ENCODE measurements at places on chromosomes 5 and 9.

DNA sequence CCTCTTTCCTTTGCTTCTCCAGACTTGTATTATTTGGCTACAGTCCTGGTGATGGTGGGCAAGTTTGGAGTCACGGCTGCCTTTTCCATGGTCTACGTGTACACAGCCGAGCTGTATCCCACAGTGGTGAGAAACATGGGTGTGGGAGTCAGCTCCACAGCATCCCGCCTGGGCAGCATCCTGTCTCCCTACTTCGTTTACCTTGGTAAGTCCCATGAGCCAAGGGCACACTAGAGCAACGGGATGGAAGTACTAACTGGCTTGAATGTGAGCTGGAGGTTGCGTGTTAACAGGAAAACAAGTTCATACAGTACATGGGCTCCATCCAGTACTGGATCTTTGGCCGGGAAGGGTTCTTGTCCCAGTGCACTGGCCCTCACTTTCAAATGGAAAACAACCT is 22.9 kb downstream of the SLC22A5 start:
- DNase-seq, result no peak

DNA sequence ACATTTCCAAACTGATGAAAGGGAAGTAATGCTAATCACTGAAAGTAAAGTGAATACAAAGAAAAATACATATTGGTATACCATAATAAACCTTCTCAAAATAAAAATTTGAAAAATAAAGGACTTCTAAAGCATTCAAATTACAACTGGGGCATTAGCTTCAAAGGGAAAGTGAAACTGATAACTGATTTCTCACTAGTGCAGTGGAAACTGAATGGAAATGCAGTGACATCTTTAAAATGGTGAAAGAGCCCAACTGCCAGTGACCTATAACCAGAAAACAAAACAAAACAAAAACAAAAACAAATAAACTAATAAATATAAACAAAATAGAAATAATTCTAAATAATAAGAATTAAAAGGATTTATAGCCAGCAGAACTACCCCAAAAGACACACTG is 297.5 kb upstream of the GRIN3A start:
- no peak for DNase-seq

- DNase-seq, result no peak
These were observed 1094.9 kb upstream of the C9orf72 start for GRCh38 chr9:28668158-28668557.

GRCh38 chr9:1042466-1042865 is 7.7 kb upstream of the DMRT2 start:
- DNase-seq, result no peak

GRCh38 chr9:98903961-98904411 is 39.7 kb upstream of the COL15A1 start:
- no peak for DNase-seq

- no peak for DNase-seq
These were observed 2.4 kb upstream of the PHYKPL start for GRCh38 chr5:178234750-178235587.

- DNase-seq, result no peak
These were observed 47.4 kb downstream of the SPEF2 start for GRCh38 chr5:35665096-35665495.

- no peak for DNase-seq
These were observed 76.8 kb downstream of the LMX1B start for GRCh38 chr9:126690431-126691051.

DNA sequence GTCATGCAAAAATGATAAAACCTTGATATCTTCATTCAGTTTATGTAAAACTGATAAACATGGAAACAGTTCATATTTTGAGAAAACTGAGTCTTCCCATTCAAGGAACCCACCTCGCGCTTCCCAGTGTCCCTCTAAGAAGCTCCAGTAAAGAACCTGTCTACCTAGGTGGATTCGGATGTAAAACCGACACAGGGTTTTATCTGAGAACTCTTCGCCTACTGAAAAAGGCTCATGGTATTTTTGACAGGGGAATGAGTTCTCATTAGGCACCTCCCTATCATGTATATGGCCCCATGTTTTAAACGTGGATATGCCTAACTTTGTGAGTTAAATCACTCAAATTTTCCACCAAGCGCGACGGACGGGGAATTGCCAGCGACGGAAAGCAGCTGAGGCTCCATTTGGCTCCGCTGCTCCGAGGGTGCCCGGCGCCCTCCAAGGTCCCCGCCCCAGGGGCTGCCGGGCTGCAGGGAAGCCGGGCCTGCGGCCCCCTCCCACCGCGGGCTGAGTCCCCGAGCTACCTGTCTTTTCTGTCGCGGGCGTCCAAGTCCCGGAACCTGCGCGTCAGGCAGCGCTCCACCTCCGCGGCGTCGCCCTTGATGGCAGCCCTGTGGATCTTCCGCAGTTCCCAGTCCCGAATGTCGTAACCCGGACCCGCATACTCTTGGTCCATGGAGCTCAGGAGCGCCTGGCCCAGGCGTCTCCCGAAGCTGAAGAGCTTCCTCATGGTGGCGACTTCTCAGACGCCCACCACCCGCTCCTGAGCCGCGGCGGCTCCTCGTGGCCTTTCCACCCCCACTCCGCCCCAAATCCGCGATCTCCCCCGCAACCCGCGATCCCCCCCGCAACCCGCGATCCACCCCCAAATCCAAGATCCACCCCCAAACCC is 594 bp downstream of the ANKRD18A start:
- DNase-seq, result no peak

DNA sequence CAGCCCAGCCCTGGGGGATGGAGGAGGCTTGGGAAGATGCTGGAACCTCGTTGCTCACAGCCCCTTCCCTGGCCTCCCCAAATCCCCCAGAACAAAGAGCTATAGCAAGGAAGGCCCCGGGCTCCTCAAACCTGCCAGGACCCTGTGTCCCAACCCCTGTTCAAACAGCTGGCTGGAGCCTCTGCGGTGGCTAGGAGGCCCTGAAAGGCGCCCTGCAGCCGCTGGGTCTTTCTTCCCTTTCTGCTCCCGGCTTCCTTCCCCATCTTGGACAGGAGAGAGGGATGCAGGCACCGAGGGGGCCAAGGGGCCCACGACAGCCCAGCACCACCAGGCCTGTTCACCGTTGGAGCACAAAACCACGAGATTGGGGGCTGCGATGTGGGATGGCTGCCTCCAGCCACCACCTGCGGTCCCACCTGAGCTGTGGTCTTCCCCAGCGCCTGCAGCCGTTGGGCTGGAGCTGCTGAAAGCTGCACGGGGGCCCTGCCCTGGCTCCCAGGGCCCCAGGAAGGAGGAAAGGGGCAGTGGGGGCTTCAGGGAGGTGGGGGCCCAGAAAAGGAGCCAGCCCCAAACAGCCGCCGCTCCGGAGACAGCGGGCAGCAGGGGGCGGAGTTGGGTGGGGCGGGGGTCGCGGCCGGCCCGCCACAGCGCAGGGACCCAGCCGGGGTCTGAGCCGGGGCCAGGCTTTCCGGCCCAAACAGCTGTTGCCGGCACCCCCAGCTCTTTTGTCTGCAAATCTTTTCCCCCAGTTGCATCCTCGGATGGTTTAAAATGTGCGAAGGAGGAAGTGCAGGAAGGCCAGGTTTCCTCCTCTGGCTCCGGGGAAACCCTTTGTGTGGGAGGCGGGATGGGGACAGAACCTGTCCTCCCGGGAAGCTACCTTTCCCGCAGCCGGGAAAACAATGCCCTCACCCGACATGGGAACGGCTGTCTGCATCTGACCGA is 16.1 kb downstream of the NOTCH1 start:
- no peak for DNase-seq

- peak; percentile 60 for DNase-seq
These were observed 344.7 kb upstream of the RGMB start for GRCh38 chr5:98428806-98429205.

DNA sequence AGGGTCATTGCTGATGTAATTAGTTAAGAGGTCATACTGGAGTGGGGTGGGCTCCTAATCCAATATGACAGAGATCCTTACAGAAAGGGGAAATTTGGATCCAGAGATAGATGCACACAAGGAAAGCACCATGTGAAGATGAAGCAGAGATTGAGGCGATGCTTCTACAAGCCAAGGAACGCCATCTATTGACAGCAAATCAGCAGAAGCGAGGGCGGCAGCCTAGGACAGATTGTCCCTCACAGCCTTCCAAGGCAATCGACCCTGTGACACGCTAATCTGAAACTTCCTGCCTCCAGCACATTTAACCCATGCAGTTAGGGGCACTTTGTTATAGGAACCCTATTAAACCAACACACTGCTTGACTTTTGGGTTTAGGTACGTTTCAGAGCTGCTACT is 285.1 kb upstream of the DAP start:
- DNase-seq, result no peak

DNA sequence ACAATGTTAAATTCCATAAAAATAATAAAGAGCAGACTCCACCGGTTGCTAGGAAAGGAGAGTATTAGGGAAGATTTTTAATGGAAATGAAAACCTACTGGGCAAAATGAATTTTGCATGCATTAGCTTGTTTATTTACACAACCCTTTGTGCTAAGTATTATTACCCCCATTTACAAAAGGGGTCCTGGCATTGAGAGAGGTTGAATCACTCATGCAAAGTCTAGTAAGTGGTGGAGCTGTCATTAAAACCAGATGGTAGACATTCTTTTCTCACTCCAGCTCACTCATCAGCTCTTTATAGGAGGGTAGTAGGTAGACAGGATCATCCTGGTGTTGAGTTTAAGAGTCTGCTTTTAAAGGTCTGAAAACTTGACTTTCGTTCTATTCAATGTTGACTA is 395.1 kb downstream of the PLK2 start:
- no peak for DNase-seq

- DNase-seq, result no peak
These were observed 189.2 kb upstream of the TBC1D2 start for GRCh38 chr9:98444601-98445000.

DNA sequence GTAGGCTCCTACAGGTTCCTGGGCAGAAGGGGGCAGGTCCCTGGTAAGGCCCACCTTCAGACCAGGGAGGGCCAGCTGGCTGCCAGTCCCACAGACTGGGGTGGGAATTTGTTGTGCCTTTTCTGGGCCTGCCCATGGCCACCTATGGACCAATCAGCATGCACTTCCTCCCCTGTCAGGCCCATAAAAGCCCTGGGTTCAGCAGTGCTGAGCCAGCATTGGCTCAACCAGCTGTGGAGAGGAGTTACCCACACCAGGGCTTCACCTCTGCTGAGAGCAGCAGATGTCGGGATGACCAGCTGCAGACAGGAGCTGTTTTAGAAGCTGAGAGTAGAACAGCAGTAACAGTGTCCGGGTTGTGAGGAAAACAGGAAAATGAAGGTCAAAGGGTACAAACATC is 373.4 kb upstream of the ACO1 start:
- no peak for DNase-seq

GRCh38 chr5:167269146-167269545 is 1022.3 kb upstream of the WWC1 start:
- DNase-seq, result no peak

GRCh38 chr9:121141706-121142105 is 60.0 kb downstream of the RAB14 start:
- DNase-seq, result no peak

- DNase-seq, result no peak
These were observed 78.4 kb downstream of the SREK1 start for GRCh38 chr5:66222455-66222854.

DNA sequence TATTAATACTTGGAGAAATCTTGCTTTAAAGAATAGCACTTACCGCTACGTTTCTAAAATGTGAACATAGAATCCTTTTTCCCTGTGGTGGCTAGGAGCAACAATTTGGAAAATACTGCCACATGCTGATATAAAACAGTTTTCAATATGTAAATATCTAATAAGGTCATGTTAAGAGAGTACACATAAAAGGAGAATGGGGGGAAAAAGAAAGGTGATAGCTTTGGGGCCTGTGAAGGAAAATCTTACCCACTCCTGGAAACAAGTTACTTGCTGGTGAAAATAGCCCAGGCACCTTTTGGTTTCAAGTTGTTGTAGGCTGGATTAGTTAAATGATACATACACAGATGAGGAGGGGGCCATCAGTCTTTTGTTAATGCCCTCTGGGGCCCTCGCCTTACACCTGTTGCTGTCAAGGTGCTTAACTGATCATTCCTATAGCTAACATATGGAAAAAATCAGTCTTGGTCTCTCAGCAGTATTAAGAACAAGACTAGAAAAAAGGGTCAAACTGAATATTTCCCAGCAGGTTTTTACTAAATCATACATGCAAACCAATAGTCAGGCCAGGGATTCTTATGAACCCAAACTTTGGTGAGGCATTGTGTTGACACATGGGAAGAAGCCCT is 24.1 kb downstream of the FYB1 start:
- DNase-seq, result no peak

GRCh38 chr5:1919209-1919566 is 36.5 kb upstream of the IRX4 start:
- no peak for DNase-seq

GRCh38 chr5:166595274-166595951 is 1696.0 kb upstream of the WWC1 start:
- DNase-seq, result no peak

DNA sequence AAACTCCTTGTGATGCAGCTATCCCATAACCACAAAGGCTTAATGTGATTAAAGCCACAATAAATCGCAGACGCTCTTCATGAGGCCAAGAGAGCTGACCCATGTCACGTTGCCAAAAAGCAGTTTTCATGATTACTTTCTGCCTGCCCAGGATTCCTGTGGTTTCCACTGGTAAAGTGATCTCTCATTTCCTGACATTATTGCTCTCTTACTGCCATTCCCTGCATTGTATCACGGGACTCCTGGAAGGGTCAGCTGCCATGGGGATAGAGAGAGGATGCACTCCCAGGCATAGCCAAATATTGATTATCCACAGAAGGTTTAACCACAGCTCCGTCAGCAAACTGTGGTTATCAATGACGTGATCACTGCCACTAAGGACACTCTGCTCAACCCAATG is 103.8 kb upstream of the SLC1A3 start:
- DNase-seq, result peak; percentile 78

DNA sequence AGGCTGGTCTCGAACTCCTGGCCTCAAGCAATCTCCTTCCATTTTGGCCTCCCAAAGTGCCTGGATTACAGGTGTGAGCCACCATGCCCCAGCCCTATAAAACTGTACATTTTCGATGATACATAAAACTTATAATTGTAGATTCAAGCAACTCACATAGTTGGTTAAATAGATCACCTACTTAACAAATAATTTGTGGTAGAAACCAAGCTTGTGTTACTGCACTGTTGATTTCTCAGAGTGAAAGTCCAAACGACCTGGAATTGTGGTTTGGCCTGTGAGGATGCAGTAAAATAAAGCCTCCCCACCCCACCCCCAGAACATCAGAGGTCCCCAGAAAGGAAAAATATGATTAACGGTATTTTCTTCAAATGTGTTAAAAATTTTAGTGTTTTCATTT is 92.7 kb downstream of the TRIO start:
- DNase-seq, result no peak

DNA sequence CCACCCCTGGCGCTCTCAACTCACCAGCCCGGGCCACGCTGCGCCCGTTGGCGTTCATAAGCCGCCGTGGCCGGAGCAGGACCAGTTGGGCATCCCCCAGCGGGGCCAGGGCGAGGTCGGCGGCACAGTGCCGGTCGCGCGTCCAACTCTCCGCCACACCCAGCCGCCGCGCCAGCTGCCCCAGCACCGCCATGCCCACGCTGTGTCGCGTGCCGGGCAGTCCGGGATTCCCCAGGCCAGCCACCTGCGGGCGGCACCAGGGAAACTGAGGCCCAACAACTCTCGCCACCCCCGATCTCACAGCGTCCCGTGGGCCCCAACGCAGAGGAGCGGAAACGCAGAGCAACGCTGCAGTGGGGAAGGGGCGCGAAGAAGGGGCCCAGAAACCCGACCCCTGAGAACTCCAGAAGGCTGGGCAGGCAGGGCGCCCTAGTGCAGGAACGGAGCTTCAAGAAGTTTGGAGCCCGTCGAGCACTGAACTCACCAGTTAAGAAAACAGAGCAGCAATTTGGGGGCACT is 453 bp downstream of the PTRH1 start:
- no peak for DNase-seq

GRCh38 chr5:65055938-65056337 is 287.2 kb downstream of the CWC27 start:
- no peak for DNase-seq

GRCh38 chr9:103649086-103649485 is 445.0 kb upstream of the SMC2 start:
- no peak for DNase-seq
